H1 (cell line): ENCODE measurements at places on chromosomes 11 and 22. TPM values are rescaled to one million over a fixed set of nuclear protein-coding genes. Genes with fewer than 3 reads are reported as not detected.

GRCh38 chr11:57568330-57568766, 876 bp upstream of the UBE2L6 start:
- DNase-seq = peak; percentile 97

GRCh38 chr22:36373258-36373579, 14.5 kb downstream of the MYH9 start:
- DNase-seq = no peak

The PDE2A gene
- total RNA-seq = 3.4 and 5.0 TPM in 2 replicates

The SCGB1C1 gene
- total RNA-seq = not detected in 2 replicates

DNA sequence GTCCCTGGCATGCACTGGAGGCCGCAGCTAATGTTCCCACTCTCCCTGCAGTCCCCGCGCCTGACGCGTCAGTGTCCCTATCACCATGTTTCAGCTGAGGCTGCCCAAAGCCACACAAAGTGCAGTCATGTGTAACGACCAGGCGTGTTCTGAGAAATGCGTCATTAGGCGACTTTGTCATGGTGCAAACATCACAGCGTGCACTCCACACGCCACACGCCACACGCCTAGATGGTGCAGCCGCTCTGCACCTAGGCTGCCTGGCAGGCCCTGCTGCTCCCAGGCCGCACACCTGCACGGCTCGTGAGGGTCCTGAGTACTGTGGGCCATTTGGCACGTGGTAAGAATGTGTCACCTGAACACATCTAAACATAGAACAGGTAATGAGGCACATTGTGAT, 2.4 kb downstream of the CRELD2 start:
- DNase-seq = no peak

The CRYBB2 gene
- not detected in 2 replicates for total RNA-seq

DNA sequence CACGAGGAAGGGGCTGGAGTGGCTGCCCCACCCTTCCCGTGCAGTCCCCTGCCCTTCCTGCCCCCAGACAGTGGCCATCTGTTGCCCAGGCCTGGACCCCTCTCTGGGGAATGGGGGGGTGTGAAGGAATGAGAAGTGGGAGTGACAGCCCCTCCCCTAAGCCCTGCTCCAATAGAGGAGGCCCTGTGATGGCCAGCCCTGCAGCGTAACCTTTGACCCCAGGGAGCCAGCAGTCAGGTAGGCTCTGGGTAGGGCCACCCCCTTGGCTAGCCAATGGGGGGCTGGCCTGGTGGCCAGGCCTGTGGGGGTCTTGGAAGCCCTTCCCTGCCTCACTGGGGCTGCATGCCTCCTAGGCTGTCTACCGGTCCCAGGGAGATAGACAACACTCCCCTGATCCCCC, 6.6 kb downstream of the FLRT1 start:
- DNase-seq = no peak

- DNase-seq = peak; percentile 44
Measured at GRCh38 chr11:61482513-61482912, 26.0 kb upstream of the LRRC10B start.

DNA sequence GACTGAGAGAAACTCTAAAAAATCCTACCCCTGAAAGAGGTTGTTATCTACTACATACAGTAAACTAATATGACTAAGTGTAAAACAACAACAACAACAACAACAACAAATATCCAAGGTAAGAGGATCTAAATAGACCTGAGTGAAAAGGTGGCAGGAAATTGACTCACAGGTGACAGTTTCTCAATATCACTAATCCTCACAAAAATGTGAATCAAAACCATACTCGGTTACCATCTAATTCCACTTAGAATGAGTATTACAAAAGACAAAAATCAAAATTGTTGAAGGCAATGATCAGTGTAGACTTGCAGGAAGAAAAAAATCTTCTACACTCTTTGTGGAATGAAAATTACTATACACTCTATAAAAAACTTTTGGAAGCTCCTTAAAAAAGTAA, 17.5 kb downstream of the RGL4 start:
- no peak for DNase-seq

- DNase-seq = no peak
Measured at GRCh38 chr11:104343578-104343977, 179.6 kb upstream of the PDGFD start.

DNA sequence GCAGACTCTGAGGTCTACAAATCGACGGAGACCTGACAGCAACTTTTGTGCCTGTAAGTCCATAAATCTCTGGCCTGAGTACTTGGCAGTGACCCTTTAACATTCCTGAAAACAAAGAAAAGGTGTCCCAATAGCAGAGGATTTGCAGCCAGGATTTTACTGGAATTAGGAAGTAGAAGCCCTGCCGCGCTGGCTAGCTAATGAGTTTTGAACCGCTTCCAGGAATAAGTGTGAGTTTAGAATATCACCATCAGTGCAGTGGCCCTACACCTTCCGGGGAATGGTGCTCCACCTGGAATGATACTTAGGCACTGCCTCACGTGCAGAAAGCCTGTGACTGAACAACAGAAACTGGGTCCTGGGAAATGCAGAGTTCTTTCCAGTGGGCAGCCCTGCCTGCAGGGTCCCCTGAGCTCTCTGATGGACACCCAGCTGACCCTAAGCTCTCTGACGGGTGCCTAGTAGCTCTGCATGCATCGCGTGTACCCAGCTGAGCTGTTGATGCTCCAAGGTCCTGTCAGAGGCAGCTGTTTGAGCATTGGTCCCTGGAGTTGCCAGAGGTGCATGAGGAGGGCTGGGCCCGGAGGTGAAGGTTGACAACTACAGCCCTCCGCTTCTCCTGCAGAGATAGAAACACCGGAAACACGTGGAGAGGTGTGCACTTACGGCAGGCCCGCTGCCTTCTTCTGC, 380.9 kb downstream of the TBC1D22A start:
- no peak for DNase-seq

- no peak for DNase-seq
Measured at GRCh38 chr22:32979606-32980005, 78.6 kb downstream of the SYN3 start.

DNA sequence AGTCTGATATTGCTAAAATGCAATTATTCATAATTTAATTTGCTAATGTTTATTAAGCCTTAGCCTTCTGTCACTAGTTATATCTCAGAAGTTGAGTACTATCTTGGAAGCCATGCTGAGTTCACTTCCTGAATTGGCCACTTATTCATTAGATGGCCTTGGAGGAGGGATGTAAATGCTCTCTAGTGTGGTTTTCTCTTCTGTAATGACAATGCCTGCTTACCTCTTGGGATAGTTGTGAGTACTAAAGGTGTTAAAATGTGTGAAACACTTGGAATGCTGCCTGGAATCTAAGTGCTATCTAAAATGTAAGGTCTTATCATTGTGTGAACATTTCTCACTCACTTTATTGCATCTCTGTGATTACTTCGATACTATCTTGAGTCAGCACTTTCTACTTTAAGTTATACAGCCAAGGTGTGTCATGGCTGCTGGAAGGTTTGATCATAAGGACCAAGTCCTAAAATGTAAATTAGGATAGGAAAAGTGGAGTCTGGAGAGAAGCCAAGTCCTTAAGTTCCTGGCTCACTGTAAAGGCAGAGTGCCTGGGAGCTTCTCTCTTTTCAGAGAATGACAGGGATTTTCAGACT, 12.4 kb downstream of the GLYATL2 start:
- no peak for DNase-seq

- no peak for DNase-seq
Measured at GRCh38 chr11:28618416-28618815, 510.2 kb downstream of the METTL15 start.

DNA sequence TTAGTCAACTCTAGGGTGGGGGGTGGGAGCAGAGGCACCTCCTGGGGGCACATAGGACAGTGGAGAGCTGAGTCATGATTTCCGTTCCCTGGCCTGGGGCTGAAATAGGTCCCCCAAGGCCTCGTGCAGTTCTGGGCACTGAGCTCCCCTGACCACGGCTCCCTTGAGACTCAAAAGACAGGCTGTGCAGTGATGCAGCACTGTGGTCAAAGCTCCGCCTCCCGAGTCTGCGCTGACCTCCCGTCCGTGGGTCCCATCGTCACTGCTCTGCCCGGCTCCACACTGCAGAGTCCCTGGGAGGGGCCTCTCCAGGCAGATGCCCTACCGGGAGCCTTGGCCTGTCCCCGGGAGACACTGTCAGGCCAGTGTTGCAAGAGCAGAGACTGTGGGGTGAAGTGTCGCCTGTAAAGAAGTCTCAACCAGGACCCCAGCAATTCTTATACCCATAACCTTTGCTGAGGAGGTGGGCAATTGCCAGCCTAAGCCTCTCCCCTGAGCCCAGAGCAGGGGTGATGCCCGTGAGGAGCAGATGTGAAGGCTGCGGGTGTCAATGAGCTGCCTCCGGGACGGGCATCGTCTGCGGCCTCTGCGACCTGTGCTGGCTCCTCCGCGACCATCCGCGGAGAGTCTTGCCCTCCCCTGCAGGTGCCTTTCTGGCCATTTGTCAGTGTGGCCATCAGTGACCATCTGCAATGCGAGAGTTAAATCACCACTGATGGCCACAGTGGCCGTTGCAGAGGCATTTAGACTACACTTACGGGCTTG, 877.3 kb downstream of the BRD1 start:
- DNase-seq = peak; percentile 39
